Metanephros (tissue), 2 donors: ENCODE measurements at places on chromosomes 16 and 17. TPM values are rescaled to one million over a fixed set of nuclear protein-coding genes. Genes with fewer than 3 reads are reported as not detected.

The RFFL gene
- total RNA-seq, result 19.0 TPM

The RASL10B gene
- 8.5 TPM for total RNA-seq

The KRT10 gene
- total RNA-seq, result 6.9 TPM

The CD7 gene
- 1.4 TPM for total RNA-seq

The CSH2 gene
- not detected for total RNA-seq

The LAT gene
- total RNA-seq, result 5.4 TPM

The PRCD gene
- 4.6 TPM for total RNA-seq

The TNFSF13 gene
- 10.2 TPM for total RNA-seq

The ZNF205 gene
- total RNA-seq, result 19.0 TPM

The RBL2 gene
- 84.7 TPM for total RNA-seq

The UTS2R gene
- 0.29 TPM for total RNA-seq

The FBXW10B gene
- 0.41 TPM for total RNA-seq

The ESRP2 gene
- total RNA-seq, result 16.1 TPM

The GCGR gene
- total RNA-seq, result 14.0 TPM

The MT4 gene
- not detected for total RNA-seq

The TBX21 gene
- total RNA-seq, result 0.18 TPM

The KRT13 gene
- 7.4 TPM for total RNA-seq

The MYH3 gene
- 802 TPM for total RNA-seq

The TBC1D3I gene
- total RNA-seq, result 1.5 TPM

The USP6 gene
- total RNA-seq, result 1.7 TPM

The NECAB2 gene
- total RNA-seq, result 0.82 TPM

The PPL gene
- total RNA-seq, result 22.7 TPM

The GLP2R gene
- 0.12 TPM for total RNA-seq

The NPIPA2 gene
- total RNA-seq, result not detected

The KIF2B gene
- not detected for total RNA-seq

The TPSD1 gene
- not detected for total RNA-seq

The CLEC10A gene
- total RNA-seq, result 4.8 TPM

The CHMP6 gene
- 30.3 TPM for total RNA-seq

The FN3KRP gene
- 25.7 TPM for total RNA-seq

The WFDC1 gene
- 4.5 TPM for total RNA-seq

The DOK4 gene
- total RNA-seq, result 25.6 TPM

The C16orf54 gene
- 1.4 TPM for total RNA-seq

The ANKS4B gene
- total RNA-seq, result 1.5 TPM

The SLC52A1 gene
- 0.58 TPM for total RNA-seq
